HFFc6 (cell line): ENCODE measurements at places on chromosomes 12 and 14. TPM values are rescaled to one million over a fixed set of nuclear protein-coding genes. Genes with fewer than 3 reads are reported as not detected.
A peak's percentile ranks its signal among the peaks of the same experiment; 100 is the strongest.

GRCh38 chr12:64070454-64070853 is 151.6 kb downstream of the KICS2 start:
- H3K36me3 ChIP-seq, result peaks cover 65% of the 10 kb centered on the region
- peaks cover 8% of the 10 kb centered on the region for H3K4me1 ChIP-seq
- no peak overlapping the region for H3K27ac ChIP-seq
- no peak overlapping the region for H3K4me3 ChIP-seq
- DNase-seq, result no peak

DNA sequence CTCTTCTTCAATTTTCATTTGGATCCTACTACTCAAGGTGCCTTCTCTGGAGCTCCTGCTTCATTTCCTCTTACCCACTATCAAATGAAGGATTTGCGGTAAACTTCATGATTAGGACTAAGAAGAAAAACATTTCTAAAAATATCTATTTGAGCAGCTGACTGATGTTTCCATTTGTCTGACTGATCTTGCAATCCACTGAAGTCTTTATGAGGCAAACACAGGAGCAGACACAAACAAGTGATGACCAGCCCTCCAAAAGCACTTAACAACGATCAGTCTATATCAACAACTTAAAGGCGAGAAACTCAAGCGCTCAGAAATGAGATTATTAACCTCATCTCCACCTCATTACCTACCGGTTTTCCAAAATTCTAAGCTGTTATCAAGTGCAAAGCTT is 26.2 kb downstream of the OSBPL8 start:
- no peak for DNase-seq
- no peak overlapping the region for H3K27ac ChIP-seq
- peaks cover 33% of the 10 kb centered on the region for H3K4me1 ChIP-seq
- no peaks in the 10 kb centered on the region for H3K27me3 ChIP-seq
- peaks cover 11% of the 10 kb centered on the region for H3K36me3 ChIP-seq

Gene SLC10A1
- total RNA-seq, result not detected in 3 replicates

- no peaks in the 10 kb centered on the region for H3K4me1 ChIP-seq
- no peak overlapping the region for H3K27ac ChIP-seq
- no peaks in the 10 kb centered on the region for H3K36me3 ChIP-seq
- H3K4me3 ChIP-seq, result no peak overlapping the region
- no peaks in the 10 kb centered on the region; the same call in 1 of the 2 replicates for H3K27me3 ChIP-seq
These were observed 123.5 kb downstream of the PTPRR start for GRCh38 chr12:70796989-70797388.

DNA sequence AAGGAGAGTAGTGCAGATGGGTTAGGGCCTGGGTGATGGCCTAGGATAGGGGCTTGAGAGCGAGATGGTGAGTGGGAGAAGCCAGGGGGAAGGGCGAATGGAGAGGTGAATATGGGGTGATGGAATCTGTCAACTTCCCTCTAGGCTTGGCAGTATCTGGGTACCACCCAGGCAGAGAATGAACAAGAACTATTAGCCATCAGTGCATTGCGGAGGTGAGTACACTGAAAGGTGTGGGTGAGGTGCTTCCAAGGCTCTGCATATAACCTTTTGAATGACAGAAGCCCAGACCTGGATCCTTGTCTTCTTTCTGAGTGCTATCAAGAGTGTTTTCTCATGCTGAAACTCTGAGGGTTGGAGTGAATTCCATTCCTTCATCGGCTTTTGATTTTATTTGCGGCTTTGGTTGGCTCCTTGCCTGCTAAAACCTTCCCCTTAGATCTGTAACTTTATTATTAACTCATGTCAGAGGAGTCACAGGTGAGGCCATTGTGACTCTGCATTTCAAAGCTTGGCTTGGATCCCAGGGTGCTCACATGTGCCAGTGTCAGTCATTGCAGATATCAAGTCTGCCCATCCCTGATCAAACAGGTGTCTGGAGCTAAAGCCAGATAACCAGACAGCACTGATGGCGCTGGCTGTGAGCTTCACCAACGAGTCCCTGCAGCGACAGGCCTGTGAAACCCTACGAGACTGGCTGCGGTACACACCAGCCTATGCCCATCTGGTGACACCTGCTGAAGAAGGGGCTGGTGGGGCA is 18.6 kb downstream of the PEX5 start:
- H3K4me3 ChIP-seq, result no peak overlapping the region
- H3K36me3 ChIP-seq, result peaks cover 49% of the 10 kb centered on the region
- no peaks in the 10 kb centered on the region for H3K4me1 ChIP-seq
- H3K27me3 ChIP-seq, result no peaks in the 10 kb centered on the region

GRCh38 chr12:132357623-132358186 is 28.3 kb upstream of the GALNT9 start:
- DNase-seq, result no peak
- no peak overlapping the region for H3K4me3 ChIP-seq
- H3K36me3 ChIP-seq, result peaks cover 4% of the 10 kb centered on the region; the same call in 1 of the 2 replicates
- no peak overlapping the region for H3K27ac ChIP-seq
- H3K4me1 ChIP-seq, result peaks cover 6% of the 10 kb centered on the region

DNA sequence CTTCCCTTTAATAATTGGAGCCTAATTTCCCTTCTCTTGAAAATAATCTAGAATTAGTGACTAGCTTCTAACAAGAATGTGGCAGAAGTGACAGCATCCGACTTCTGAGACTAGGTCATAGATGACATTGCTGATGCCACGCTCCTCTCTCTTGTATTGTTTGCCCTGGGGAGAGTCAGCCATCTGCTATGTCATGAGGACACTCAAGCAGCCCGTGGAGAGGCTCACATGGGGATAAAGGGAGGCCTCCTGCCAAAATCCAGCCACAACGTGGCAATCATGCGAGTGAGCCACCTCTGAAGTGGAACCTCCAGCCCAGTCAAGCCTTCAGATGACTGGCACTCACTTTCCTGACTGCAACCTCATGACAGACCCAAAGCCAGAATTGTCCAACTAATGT is 54.2 kb upstream of the LRRK2 start:
- H3K4me3 ChIP-seq, result no peak overlapping the region
- H3K27ac ChIP-seq, result no peak overlapping the region

Gene SCYL2
- total RNA-seq, result 40.2 to 41.9 TPM (median 41.0 TPM) in 3 replicates

GRCh38 chr14:65170768-65171507 is 68.6 kb upstream of the MAX start:
- H3K36me3 ChIP-seq, result no peaks in the 10 kb centered on the region
- H3K27me3 ChIP-seq, result no peaks in the 10 kb centered on the region; the same call in 1 of the 2 replicates
- peak overlapping the region; percentile 92 for H3K27ac ChIP-seq
- H3K4me1 ChIP-seq, result peaks cover 36% of the 10 kb centered on the region

DNA sequence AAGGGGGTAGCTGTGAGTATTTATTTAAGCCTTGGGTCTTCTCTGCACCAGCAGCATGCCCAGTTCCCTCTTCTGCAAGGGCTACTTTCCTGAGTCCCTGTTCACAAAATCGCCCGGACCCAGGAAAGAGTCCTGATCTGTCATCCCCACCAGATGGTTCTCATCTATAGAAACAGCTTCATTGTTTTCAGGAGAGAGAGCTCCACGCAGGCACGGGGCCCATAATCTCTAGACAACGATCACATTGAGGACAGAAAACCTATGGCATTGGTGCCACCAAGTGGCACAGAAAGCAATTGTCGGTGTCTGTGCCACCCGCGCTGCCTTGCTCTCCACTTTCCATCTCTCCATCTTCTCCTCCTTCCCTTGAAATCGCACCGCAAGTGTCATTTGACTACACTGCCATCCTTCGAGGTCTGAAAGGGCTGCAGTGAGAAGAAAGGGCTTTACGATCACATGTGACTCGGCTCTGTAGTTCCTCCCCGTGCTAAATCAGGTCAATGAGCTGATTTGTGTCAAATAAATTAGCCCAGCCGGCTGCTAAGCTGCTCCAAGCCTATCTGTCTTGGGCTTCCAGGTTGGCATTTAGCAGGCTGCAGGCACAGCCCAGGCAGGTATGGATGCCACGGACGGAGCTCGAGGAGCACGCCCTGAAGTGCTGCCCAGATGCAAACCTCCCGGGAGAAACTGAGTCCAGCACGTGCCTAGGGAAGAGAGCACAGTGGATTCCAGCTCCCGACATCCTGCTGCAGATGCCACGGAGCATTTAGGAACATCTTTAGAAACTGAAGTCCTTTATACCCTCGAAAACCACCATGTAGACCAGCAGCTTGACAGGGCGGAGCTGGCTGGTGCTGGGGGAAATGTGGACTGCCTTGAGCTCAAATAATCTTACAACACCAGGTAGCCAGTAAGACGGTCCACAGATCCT is 28.8 kb downstream of the SPRING1 start:
- peak overlapping the region; percentile 80 for H3K4me3 ChIP-seq
- peak; percentile 51 for DNase-seq
- no peaks in the 10 kb centered on the region for H3K36me3 ChIP-seq
- no peaks in the 10 kb centered on the region; the same call in 1 of the 2 replicates for H3K27me3 ChIP-seq
- peaks cover 17% of the 10 kb centered on the region for H3K4me1 ChIP-seq
- no peak overlapping the region; the same call in 1 of the 2 replicates for H3K27ac ChIP-seq

DNA sequence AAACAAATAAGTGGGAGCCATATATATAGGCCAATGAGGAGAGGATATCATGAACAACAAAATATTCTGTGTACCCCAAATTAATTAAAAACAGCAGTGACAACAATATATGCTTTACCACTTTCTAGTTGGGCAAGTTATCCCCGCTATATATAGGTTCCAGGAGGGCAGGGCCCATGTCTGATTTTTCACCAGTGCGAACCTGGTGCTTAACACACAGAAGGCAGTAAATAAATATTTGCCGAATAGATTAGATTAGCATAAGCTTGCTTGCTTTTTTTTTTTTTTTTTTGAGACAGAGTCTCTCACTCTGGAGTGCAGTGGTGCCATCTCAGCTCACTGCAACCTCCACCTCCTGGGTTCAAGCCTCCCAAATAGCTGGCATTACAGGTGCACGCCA is 3.4 kb upstream of the MIP start:
- no peak overlapping the region for H3K4me3 ChIP-seq
- H3K27me3 ChIP-seq, result peaks cover 19% of the 10 kb centered on the region
- H3K4me1 ChIP-seq, result peaks cover 10% of the 10 kb centered on the region
- DNase-seq, result no peak

- no peak for DNase-seq
- H3K36me3 ChIP-seq, result 0 out of 2 replicates have a peak, but pooled peaks cover 12% of the 10 kb centered on the region
- H3K27me3 ChIP-seq, result peaks cover 2% of the 10 kb centered on the region; the same call in 1 of the 2 replicates
- no peak overlapping the region for H3K27ac ChIP-seq
- H3K4me3 ChIP-seq, result no peak overlapping the region
- no peaks in the 10 kb centered on the region for H3K4me1 ChIP-seq
These were observed 323.7 kb upstream of the OR4E1 start for GRCh38 chr14:21997300-21997699.

Gene AGAP2
- 0.12 to 0.15 TPM (median 0.14 TPM) in 3 replicates for total RNA-seq

- DNase-seq, result no peak
- H3K4me3 ChIP-seq, result no peak overlapping the region
- H3K27me3 ChIP-seq, result peaks cover 3% of the 10 kb centered on the region; the same call in 1 of the 2 replicates
- H3K4me1 ChIP-seq, result peaks cover 26% of the 10 kb centered on the region
- H3K36me3 ChIP-seq, result no peaks in the 10 kb centered on the region; the same call in 1 of the 2 replicates
- peak overlapping the region; percentile 60; the same call in 1 of the 2 replicates for H3K27ac ChIP-seq
These were observed 157.1 kb downstream of the TTC7B start for GRCh38 chr14:90659156-90659555.

- H3K36me3 ChIP-seq, result no peaks in the 10 kb centered on the region
- no peak overlapping the region; the same call in 1 of the 2 replicates for H3K4me3 ChIP-seq
- DNase-seq, result no peak
- H3K4me1 ChIP-seq, result peaks cover 41% of the 10 kb centered on the region
- H3K27ac ChIP-seq, result 0 out of 2 replicates have a peak overlapping the region, but pooled peaks have one; percentile 20
- peaks cover 13% of the 10 kb centered on the region for H3K27me3 ChIP-seq
These were observed 135.5 kb downstream of the ANO2 start for GRCh38 chr12:5809586-5809985.

- peaks cover 8% of the 10 kb centered on the region; the same call in 1 of the 2 replicates for H3K36me3 ChIP-seq
- DNase-seq, result no peak
- no peaks in the 10 kb centered on the region for H3K27me3 ChIP-seq
- no peak overlapping the region for H3K4me3 ChIP-seq
- H3K4me1 ChIP-seq, result peaks cover 36% of the 10 kb centered on the region
These were observed 99.8 kb downstream of the ESR2 start for GRCh38 chr14:64194404-64194803.

DNA sequence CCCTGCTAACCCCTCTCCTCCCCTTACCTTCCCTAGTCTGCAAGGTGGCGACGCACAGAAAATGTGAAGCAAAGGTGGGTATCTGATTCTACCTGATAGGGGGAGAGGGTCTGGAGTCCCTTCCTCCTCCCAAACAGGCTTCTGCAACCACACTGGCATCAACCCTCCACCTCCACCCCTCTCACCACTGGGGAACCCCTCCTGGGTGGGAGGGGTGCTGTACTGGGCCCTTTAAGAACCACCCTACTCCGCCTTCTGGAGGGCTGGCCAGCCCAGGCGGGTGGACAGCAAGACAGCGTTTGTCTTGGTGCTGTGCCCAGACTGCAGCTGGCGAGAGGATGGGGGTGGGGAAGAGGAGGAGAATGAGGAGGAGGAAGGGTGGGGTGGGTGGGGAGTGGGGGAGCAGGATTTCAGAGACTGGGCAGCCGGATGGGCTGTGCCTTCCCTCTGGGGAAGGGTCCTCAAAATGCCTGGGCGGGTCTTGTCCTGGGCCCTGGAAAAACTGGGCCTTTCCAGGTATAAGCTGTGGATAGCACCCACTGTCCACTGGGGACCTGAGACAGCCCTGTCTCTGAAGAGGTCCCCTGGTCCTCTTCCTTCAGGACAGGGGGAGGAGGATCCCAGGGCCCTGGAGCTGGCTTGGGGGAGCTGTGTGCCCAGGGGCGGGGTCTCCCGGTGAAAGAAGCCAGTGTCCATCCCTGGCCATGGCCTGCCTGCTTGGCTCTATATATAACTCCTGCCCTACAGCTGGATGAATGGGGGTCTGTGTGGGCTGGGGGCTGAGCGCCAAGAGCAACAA is 2.8 kb downstream of the TNS2 start:
- H3K36me3 ChIP-seq, result peaks cover 7% of the 10 kb centered on the region
- H3K27me3 ChIP-seq, result peaks cover 3% of the 10 kb centered on the region
- DNase-seq, result peak; percentile 53

GRCh38 chr14:78356391-78356790 is 186.2 kb downstream of the NRXN3 start:
- no peak overlapping the region for H3K4me3 ChIP-seq
- no peaks in the 10 kb centered on the region for H3K4me1 ChIP-seq
- H3K27me3 ChIP-seq, result peaks cover 1% of the 10 kb centered on the region
- H3K27ac ChIP-seq, result no peak overlapping the region
- no peak for DNase-seq

Gene CLEC1B
- total RNA-seq, result 0.29 TPM in 1 of 3 replicates, not detected in the others

- H3K4me1 ChIP-seq, result peaks cover 74% of the 10 kb centered on the region
- peak overlapping the region; percentile 84 for H3K27ac ChIP-seq
- peak overlapping the region; percentile 95 for H3K4me3 ChIP-seq
- H3K36me3 ChIP-seq, result no peaks in the 10 kb centered on the region
- peak; percentile 48 for DNase-seq
- peaks cover 20% of the 10 kb centered on the region for H3K27me3 ChIP-seq
These were observed 2.0 kb downstream of the SIX1 start for GRCh38 chr14:60647081-60647836.

Gene TAS2R13
- 0.16 TPM in 1 of 2 replicates, not detected in the other for total RNA-seq

DNA sequence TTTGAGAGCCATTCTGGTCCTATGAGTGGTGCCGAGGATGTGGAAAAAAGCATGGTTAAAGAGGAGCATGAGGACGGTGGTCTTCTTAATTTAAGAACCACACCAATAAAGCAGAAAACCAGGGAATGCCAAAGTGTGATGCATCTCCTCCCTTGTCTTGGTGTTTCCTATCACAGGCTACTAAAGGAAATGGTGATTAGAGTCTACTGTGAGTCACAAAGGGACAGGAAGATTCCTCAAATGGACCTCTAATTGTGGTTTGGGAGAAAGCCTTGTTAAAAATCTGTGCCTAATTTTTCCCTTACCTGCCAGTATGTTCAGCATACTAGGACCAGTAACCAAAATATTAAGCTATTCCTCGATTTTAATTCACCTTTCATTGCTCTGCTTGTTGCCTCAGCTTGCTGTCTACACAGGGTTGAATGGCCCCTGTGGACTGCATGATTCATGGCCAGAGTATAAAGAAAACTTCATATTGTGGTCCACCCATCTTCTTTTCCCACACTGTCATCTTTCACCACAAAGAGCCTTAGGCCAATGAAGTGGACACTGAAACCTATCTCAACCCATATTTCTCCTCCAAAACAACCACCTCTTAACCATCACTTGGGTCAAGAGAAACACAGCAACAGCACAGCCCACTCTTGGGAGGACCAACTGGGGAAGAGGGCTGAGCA is 38.8 kb downstream of the DIO2 start:
- H3K27me3 ChIP-seq, result peaks cover 2% of the 10 kb centered on the region; the same call in 1 of the 2 replicates
- no peak overlapping the region for H3K4me3 ChIP-seq
- H3K4me1 ChIP-seq, result peaks cover 11% of the 10 kb centered on the region; the same call in 1 of the 2 replicates
- DNase-seq, result no peak
